ENCODE measurements at places on chromosomes 1 and 21.

DNA sequence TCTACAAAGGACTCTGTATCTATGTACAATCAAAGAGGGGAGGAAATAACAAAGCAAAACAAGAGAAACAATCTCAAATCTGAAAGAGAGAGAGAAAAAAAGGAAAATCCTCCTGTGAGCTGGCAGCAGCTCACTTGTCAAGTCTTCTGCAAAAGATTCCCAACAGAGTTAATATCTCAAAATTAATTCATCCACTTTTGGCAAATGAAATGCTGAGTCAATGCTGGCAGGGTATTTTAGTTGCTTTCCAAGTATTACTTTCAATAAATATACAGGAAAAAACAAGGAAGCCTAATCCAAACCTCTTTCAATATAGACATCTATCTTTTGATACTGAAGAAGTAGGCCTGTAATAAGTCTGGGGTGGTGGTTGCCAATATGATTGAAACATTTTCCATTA is 613.9 kb upstream of the NEGR1 start:
- DNase-seq = no peak

GRCh38 chr1:175506081-175506480 is 237.3 kb downstream of the TNR start:
- no peak for DNase-seq

- DNase-seq = no peak
Measured at GRCh38 chr1:241888232-241888631, 40.2 kb downstream of the EXO1 start.

DNA sequence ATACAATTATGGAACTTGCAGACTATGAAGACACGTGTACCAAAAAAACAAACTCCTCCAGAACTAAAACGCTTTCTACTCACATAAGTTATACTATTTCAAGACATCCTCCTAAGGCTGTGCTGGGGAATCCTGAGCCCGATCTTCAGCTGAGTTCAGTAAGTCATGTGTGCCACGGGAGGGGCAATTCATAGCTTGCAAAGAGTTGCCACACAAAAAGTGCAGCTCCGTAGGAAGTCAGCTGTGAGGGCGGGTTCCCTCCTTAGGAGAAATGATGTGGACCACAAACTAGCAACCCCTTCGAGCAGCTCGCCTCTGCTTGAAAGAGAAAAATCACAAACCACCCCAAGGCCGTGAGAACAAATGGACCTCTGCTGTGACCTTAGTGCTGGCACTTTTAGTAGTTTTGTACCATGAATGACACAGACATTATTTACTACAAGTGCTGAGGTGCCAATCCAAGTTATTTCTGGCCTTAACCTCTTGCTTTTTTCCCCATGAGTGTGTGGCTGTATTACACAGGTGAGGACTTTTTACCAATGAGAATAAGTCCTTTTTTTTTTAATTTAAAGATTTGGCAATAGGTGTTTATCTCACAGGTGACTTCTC is 35.8 kb upstream of the TRIM67 start:
- no peak for DNase-seq

DNA sequence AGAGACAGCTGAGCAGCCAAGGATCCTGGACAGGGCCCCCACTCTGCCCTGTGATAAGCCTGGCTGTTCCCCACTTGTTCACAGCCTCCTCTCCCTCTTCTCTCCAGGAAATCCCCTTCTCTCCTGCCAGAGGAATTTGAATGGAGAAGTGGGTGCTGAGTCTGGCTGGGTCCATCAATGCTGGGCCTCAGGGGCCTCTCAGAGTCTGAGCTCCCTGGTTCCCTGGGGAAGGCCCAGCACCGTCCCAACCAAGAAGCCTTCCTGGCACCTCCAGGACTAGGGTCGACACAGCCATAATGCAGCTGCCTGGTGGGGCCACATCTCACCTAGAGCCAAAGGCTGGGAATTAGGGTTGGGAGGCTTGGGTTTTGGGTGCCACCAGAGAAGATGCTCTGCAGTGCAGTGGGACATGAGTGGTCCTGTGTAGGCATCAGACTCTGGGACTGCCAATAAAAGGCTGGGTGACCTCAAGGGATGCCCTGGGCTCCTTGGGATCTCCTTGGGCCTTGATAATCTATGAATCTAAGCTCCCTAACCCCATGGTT is 2.5 kb downstream of the MYBPH start:
- DNase-seq = no peak

- DNase-seq = no peak
Measured at GRCh38 chr21:21102896-21103295, 104.7 kb downstream of the NCAM2 start.
